ENCODE measurements at places on chromosomes 12 and 14. TPM values are rescaled to one million over a fixed set of nuclear protein-coding genes. Genes with fewer than 3 reads are reported as not detected.

DNA sequence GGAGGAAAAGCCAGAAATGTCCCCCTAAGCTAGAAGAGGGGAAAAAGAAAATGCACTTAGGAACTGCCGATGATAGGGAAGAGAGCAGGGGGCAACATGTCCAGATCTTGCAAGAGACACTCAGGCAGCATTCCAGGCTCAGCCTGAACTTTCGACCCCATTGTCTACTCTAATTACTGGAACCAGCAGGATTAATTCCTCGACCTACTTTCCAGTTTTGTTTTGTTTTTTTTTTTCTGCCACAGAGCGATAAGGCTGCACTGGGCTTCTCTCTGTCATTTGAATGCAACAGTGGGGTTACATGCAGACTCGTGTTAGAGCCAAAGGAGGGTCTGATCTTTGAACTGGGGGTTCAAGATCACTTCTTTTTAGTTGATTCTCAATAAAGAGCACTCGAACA, 68.7 kb upstream of the MED13L start:
- peak; percentile 45 for DNase-seq

DNA sequence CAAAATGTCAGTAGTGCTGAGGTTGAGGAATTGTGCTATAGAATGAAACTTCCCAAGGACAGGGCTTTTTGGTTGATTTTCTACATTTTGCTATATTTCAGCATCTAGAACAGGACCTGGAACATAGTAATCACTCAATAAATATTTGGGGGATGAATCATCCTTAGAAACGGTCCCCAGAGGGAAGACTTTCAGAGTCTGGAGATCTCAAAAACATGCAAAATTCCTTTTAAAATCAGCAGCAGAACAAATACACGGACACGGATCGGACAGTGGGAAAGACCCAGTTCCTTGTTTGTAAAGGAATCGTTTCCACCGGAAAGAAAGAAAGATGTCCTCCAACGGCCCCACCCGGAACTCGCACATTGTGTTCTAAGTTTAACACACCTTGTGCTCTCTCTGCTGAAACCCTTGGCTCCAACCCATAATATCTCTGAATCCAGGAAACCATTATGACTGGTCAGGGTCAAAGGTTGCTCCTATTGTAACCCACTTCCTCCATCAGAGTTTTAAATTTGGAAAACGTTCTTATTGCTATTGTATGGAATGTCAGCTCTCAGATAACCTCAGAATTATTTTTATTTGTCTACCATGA, 617.2 kb downstream of the MED13L start:
- no peak for DNase-seq

- no peak for DNase-seq
Observed at GRCh38 chr14:46433381-46433780, 218.2 kb downstream of the RPL10L start.

The SERPINA9 gene
- total RNA-seq = not detected

GRCh38 chr14:85224241-85224640, 305.7 kb upstream of the FLRT2 start:
- DNase-seq = no peak

DNA sequence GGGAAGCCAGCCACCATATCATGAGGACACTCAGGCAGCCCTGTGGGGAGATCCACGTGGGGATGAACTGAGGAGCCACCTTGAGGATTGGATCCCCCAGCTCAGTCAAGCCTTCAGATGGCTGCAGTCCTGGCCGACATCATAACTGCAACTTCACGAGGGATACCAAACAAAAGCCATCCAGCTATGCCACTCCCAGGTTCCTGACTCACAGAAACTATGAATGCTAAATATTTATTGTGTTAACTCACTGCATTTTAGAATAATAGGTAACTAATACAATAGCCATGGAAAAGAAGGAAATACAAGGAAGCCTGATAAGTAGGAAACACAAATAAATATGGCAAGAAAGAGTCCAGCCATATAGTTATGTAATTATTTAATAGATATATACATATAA, 42.1 kb upstream of the FAM222A start:
- no peak for DNase-seq

GRCh38 chr12:107635139-107635538, 50.5 kb upstream of the PWP1 start:
- DNase-seq = peak; percentile 38

- no peak for DNase-seq
Observed at GRCh38 chr14:46769292-46769691, 117.7 kb upstream of the RPL10L start.

The PPFIA2 gene
- total RNA-seq = not detected

The ANAPC5 gene
- total RNA-seq = 133 TPM

The CPNE6 gene
- not detected for total RNA-seq

GRCh38 chr12:128969480-128970055, 116.3 kb downstream of the GLT1D1 start:
- no peak for DNase-seq

- no peak for DNase-seq
Observed at GRCh38 chr12:6959058-6959804, 8.1 kb downstream of the PTPN6 start.

DNA sequence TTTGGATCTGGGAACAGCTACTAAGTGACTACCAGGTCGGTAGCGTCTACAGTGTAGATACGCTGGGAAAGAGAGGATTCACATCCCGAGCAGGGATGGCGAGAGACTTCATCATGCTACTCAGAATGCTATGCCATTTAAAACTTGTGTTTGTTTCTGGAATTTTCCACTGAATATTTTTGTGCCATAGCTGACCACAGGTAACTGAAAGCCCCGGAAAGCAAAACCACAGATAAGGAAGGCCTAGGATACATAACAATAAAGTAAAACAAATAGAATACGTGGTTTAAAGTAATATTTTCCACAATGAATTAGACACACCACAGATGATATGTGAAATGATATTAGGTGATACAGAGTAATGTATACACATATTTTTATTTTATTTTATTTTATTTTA, 7.9 kb upstream of the HCAR1 start:
- no peak for DNase-seq

The SMCO3 gene
- 0.25 TPM for total RNA-seq

DNA sequence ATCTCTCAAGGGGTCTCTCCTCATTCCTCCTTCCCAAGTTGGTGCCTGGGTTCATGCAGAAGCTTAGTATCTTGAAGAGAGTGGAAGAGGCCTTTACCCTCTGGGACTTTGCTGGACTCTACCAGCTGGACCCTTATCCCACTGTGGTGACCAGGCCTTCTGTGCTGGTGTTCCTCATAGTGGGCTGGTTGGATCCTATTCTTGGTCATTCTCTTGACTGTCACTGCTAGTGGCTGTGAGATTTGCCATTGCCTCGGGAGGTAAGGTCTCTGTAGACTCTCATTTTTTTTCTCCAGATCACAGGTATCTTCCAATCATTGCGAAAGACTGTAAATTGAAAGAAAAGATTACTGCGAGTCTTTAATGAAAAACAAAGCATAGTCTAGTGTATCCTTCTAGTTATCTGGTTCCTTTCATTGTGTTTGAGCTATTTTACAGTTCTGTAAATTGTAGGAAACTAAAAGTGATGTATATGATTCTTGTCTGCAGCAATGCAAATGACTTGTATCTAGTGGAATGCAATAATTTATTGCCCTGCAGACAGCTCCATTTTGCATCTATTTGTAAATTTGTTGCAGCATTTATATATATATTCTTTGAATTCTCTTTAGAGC, 217.9 kb downstream of the AEBP2 start:
- no peak for DNase-seq

DNA sequence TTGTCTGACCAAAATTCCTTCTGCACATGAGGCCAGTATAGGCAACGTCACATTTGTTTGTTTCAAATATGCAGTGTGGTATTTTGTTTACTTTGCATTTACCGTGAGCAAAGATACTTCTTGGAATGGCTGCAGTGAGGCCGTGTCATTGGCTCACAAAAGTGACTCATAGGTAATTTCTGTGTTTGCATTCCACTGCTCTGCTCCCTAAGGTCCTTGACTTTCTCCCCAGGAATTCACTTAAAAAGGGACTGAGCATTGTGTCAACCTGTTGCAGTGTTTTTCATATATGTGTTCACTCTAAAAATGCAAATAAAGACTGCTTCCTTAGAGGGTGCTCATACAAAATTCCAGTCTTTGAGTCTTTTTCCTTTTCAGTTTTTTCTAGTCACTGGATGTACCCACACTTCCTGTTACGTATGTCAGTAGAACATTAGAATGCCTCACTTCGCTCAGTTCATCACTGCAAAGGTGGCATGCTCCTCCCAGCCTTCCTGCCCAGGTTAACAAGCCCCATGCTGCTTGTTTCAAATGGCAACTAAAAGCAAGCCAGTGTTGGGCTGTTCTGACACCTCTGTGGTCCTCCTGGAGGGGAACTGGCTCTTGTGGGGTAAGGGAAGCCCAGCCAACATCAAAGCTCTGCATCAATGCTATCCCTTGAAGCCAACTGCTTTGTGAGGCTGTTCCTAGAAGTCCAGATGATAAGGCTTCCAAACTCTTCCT, 9.1 kb downstream of the C12orf76 start:
- DNase-seq = peak; percentile 74

DNA sequence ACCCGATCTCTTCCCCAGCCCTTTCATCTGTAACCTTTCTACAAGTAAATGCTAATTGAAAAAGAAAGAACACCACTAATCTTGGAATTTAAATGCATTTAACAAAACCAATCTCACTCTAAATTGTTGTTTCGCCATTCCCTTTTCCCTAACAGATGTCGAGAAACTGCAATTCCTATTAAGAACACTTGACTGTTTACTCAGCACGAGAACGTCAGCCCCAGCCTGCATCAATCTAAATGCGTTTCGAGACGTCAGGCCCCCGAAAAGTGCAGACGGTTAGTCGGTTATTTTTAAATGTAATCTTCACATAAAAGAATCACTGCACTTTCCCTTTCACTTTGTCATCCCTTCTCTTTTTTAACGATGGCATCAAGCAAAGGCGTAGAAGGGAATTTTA, 837.6 kb downstream of the VRK1 start:
- no peak for DNase-seq

The CLEC7A gene
- total RNA-seq = not detected

The P2RX2 gene
- not detected for total RNA-seq

DNA sequence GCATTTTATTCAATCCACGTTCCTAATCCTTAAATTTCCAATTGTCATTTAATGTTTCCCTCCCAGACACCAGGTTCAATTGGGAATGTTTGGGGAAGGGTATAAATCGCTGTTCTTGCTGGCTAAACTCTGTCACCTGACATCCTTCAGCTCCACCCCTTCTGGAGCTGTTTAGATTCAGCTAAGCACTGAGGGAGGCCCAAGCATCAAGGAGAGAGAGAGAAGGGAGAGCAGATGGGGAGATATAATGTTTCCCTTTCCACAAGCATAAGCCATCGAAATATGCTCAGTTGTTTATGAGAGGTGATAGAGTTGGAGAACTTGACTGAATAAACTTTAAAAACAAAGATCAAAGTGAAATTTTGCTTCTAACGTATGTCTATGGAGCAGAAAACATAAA, 1.8 kb downstream of the ABCC9 start:
- no peak for DNase-seq

DNA sequence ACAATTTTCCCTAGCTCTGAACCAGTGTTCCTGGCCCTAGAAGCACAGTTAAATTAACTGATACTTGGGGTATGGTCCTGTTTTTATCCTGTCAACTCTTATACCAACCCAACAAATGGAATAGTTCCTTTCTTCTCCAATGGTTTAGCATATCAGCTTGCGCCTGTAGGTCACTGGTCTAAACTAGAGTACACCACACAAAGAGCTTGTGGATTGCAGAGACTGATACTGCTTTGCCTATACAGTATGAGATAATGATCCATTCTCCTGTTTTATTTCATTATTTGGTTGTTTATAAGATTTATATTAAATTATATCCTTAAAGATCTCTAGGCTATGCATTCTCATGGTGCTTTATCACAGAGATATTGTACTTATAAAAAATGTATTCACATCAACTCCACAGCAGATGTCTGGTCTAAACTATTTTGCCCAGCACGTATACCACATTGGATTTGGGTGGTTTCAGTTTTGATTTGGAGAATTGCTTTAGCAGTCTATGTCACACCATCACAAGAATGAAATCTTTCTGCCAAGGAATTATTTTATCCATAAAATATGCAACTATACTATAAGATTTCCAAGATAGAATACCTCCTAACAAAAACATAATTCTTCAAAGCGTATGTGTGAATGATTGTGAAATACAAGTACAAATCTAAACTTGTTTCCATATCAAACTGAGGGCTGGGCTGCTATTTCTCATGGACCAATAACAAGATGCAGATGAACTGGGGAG, 142.1 kb downstream of the SLC16A7 start:
- DNase-seq = no peak

The LBHD2 gene
- not detected for total RNA-seq

DNA sequence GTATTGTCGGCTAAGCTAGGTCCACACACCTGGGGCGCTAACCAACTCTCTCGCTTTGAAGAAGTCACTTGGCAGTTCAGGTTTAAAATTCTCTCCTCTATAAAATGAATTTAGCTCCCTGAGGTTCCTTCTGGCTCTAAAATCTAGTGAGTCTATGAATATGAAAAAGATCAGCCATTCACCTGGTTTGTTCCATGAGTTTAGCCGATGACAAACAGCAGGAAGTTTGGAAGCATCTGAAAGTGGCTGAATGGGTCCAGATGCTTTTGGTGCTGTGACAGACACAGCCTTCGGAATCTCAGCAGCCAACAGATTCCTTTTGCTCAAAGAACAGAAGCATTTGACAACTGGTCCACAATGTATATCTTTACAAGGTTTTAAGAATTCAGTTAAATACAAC, 73.4 kb upstream of the FOXN3 start:
- no peak for DNase-seq

DNA sequence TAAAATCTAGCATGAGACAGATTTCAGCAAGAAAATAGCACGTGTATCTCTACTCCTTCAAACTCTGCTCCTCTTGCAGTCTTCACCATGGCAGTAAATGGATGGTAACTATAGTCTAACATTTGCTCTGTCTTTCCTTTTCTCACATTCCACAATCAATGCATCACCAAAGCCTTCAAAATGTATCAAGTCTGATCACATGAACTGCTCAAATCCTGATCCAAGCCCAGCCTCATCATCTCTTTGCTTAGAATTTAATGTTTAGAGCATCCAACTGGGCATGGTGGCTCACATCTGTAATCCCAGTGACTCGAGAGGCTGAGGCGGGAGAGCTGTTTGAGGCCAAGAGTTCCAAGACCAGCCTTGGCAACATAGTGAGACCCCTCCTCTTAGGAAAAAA, 45.9 kb downstream of the CDK17 start:
- DNase-seq = no peak

The TEX52 gene
- not detected for total RNA-seq

Measured in endothelial cell of umbilical vein (primary cell).